ENCODE measurements at places on chromosomes 16 and 17.
A peak's percentile ranks its signal among the peaks of the same experiment; 100 is the strongest.

- no peak for DNase-seq
Measured at GRCh38 chr17:76867578-76868175, 527 bp upstream of the MGAT5B start.

GRCh38 chr17:62727916-62728672 lies 80.0 kb downstream of the MARCHF10 start:
- DNase-seq, result peak; percentile 57

GRCh38 chr17:75693500-75694481 lies 26.7 kb downstream of the SAP30BP start:
- peak; percentile 24 for DNase-seq

DNA sequence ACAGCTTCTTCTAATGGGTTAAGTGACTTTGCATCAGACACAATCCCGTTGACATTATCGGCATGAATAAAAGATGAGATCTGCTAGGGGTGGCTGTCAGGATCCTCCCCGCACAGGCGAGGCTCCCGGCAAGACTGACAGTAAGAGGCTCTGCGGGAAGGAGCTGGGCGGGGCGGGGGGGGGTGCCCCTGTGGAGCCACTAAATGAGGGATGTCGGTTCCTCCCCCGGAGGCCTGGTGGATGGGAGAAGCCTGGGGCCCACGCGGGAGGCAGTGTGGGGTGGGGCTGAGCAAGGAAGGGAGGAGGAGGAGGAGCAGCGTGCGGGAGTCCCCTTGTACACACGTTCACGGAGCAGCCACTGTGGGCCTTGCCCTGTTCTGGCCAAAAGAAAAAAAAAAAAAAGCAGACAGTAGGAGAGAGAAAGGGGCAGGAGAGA lies 190.9 kb upstream of the GSE1 start:
- no peak for DNase-seq

DNA sequence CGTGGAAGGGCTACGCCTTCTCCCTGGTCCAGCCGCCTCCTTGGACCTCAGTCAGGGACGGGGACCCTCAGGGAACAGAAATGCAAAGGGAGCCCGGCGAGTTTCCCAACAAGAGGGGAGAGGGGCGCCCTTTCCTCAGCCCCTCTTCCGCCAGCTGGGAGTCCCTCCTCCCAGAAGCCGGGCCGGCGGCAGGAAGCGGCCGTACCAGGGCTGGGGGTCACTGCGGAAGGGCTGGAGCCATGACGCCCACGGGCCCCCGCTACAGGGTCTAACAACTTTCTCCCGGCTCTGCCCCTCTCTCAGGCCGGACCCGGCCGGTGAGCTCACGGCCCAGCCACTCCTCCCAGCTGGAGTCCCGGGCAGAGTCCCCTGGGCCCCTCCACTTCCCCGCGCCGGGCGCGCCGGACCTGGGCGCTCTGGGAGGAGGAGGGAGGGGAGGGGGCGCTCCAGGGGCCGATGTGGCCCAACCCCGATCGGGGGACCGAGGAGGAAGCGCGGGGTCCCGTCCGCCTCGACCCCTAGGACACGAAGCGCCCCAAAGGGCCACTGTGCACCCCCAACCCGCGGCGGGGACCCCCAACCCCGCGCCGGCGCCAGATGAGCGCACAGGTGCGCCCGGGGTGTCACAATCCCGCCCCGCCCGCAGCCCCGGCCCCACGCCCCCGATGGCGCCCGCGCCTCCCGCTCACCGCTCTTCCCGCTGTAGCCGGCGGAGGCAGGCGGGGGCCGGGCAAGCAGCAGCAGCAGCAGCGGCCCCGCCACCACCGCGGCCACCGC lies 578 bp downstream of the PGAP6 start:
- DNase-seq, result no peak

- no peak for DNase-seq
Measured at GRCh38 chr17:61325382-61326073, 74.1 kb upstream of the TBX2 start.

- DNase-seq, result peak; percentile 65
Measured at GRCh38 chr17:40098846-40099618, 1.4 kb downstream of the NR1D1 start.

DNA sequence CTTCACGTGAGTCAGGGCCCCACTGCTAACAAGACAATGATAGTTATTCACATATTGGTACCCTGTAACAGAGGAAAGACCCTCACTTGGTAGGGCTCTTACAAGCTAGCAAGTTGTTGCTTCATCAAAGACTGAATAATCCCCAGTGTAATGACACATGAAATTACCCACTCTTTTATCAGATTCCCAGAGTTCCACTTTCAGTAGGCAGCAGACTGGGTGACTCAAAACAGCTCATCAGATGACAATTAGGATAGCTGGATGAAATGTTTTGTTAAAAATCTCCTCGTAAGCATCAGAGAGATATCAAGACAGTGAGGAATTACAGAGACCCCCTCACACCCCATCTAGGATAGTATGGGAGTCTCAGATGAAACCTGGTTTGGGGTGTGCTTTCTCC lies 6.8 kb upstream of the OR1E2 start:
- DNase-seq, result no peak

DNA sequence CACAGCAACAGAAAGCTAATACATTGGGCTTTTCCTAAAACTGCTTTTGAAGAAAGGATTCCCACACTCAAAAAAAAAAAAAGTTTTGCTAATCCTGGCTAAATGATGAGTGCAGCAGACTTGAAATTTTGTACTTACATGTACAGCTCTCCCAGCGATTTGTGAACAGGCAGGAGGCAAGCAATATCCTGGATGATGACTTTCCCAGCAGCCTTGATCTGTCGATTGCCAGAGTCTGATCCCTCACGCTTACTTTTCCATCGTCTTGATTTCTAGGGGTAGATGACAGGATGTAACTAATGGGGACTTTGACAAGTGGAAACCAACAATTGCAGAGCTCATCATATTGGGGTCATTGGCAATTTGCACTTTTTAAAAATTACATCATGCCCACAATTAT lies 91.4 kb downstream of the WDR59 start:
- no peak for DNase-seq

DNA sequence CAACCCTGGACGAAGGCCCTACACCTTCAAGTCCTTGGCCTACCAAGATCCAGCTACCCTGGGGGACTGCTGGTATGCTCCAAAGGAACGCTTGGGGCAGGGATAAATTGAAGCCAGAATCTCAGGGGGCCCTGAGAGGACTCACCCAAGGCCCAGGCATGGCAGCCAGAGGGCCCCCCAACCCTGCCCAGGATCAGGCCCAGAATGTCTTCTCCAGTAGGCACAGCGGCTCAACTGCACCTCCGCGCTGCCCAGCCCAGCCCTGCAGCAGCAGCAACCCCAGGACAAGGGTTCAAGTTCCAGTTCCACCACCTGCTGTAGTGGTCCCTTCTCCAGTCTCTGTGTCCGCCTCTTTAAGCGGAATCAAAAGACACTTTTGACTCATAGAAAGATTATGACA lies 2.2 kb downstream of the TFAP4 start:
- DNase-seq, result no peak

DNA sequence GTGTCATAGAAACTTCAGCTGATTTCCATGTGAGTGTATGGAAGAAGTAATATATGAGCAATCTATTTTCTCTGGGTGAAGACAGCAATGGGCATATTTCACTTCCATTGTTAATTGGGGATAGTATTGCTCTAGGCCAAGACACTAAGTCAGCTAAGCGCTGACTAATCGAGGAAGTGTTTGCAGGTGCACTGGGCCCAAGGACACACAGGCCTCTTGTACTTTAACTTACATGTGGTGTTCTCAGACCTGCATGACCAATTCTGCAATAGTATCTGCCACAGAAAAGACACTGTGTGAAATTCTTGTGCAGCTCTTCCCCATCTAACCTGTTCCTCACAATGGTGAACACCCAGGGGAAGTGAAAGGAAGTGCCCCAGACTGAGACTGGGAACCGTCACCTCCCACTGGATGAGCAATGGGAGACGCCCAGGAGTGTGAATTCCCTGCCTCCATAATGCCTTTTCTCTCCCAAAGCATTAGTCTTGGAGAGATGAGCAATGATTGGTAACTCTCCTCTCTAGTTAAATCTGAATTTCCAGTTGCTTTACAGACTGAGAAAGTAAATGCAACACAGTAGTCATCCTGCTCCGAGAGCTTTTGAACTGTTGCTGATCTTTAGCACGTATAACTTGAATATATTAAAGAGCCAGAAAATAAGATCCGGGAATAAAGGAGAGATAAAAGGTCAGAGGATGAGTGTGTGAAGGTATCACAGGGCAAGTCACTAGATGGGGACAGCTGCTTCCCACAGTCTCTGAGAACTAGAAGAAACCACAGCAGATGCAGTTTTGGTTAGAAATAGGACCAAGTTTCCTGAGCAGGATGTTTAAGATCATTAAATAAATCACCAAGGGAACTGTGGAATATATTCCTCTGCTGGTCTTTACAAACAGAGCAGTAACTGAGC lies 82.6 kb downstream of the CDK5R1 start:
- no peak for DNase-seq

DNA sequence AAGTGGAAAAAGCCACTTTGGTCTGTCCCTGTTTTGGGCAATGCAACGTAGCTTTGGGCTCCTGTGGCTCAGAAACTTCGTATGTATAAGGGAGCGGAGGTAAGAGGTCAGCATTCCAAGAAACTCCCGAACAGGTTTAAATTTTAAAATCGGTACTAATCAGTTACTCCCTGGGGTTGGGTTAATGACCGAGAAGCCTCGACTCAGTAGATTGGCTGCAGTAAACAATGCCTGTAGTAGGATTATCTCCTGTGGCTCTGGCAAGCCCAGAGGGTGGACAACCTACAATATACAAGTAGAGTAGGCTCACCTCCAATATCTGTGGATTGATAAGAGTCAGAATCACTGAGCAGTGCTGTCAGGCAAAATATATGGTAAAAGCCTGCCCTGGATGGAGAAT lies 1.6 kb upstream of the GNA13 start:
- no peak for DNase-seq

DNA sequence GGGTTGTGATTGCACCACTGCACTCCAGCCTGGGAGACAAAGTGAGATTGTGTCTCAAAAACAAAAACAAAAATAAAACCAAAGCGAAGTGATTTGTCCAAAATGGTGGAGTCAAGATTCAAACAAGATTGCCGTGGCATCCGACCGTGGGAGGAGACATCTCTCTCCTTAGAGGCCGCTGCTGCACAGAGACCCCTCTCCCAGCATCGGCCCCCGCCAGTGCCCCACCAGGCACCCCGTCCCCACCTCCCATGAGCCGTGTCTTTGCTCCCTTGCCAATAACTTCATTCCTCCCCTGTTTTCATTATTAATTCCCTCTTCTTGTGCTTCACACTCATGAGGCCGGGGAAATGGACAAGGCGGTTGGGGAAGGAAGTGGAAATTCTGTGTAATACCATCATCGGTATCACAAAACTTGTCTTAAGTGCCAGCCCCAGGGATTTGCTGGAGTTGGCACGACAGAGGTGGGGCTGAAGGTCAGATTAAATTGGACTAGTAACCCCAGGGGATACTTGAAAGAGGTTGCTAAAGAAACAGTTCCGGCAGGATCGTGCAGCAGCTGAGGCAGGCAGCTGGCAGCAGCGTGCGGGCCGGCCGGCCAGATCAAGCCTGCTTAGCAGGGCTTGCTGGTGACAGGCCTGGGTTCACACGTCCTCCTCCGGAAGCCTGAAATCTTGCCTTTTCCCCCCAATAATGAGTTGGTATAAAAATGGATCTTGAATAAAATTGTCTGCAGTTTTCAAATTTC lies 66.8 kb downstream of the RTN4RL1 start:
- DNase-seq, result no peak

- no peak for DNase-seq
Measured at GRCh38 chr17:4411201-4411600, 22.5 kb upstream of the SPNS3 start.

- DNase-seq, result no peak
Measured at GRCh38 chr17:1953831-1954230, 71.3 kb downstream of the RTN4RL1 start.

- no peak for DNase-seq
Measured at GRCh38 chr17:19331134-19331533, 31.4 kb downstream of the B9D1 start.

GRCh38 chr16:31129568-31130335 lies 5.8 kb downstream of the PRSS8 start:
- DNase-seq, result no peak

GRCh38 chr17:36899250-36900159 lies 37.8 kb upstream of the LHX1 start:
- peak; percentile 95 for DNase-seq

- no peak for DNase-seq
Measured at GRCh38 chr17:3957735-3958599, 6.3 kb downstream of the ATP2A3 start.

GRCh38 chr17:62753562-62753961 lies 54.6 kb downstream of the MARCHF10 start:
- no peak for DNase-seq

DNA sequence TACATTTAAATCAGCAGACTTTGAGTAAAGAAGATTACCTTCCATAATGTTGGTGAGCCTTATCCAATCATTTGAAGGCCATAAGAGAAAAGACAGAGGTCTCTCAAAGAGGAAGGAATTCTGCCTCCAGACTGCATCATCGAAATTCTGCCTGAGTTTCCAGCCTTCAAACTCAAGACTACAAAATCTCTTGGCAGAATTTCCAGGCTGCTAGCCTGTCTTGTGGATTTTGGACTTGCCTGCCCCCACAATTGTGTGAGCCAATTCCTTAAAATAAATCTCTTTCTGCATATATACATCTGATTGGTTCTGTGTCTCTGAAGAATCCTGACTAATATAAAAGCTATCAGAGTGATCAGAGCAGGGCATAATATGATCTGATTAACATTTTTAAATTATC lies 216.6 kb upstream of the CPHXL start:
- no peak for DNase-seq

- no peak for DNase-seq
Measured at GRCh38 chr17:19270347-19270703, 33.2 kb downstream of the EPN2 start.

DNA sequence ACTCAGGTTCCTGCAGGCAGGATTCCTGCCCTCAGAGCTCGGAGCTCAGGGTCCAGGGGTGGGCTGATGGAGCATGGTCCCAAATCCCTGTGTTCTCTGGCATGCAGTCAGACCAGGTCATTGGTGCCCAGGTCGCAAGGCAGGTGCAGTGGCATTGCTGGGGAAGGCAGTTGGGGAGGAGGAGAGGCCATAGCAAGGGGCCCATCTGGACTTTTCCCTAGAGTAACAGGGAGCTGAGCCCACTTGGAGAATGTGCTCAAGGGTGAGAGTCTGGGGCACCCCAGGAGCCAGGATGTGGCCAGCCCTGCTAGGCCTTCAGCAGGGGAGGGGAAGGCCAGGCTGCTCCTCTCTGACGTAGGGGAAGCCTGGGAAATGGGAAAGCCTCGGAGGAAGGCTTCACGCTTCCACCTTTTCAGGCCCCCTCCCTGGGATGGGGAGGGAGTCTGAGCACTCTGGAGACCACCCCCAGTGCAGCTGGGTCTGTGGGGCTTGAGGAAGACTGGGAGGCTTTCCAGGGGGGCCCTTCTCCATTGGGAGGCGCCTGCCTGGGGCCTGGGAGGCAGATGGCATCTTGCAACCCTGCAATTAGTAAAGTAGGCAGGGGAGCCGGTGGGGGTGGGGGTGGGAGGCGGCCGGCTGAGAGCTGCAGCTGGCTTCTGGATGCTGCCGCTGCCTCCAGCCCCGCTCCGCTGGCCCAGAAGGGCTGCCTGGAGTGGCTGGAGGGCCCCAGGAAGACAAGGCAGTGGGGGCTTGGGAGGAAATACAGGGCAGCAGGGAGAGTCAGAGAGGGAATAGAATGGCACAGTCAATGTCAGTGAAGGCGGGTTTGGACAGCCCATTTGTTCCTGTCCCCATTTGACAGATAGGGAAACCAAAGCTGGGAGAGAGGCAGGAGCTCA lies 21.1 kb upstream of the DOK4 start:
- peak; percentile 60 for DNase-seq

GRCh38 chr16:46788891-46789474 lies 40.8 kb upstream of the MYLK3 start:
- no peak for DNase-seq
